HCT116 (cell line): ENCODE measurements at places on chromosomes 2 and 18.

GRCh38 chr18:11810379-11810778 is 40.8 kb upstream of the CHMP1B start:
- DNase-seq: no peak

GRCh38 chr2:176683618-176684111 is 414.4 kb downstream of the MTX2 start:
- no peak for DNase-seq

DNA sequence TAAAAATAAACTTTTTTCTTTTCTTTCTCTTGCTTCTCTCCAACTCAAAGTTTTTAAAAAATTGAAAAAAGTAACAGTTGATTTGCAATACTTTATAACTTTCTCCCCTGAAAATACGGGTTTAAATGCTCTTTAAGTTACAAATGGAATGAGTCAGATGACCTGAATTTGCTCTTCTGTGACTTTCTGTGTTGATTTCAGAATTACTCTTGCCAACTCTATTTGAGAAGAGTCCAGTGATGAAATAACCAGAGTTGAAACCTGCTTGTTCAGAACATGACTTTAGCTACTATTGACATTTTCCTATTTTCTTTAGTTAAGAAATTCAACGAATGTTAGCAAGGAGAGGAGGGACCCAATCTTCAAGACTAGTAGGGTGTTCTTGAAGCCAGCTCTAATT is 146.1 kb upstream of the ZSWIM2 start:
- DNase-seq: no peak

- no peak for DNase-seq
Measured at GRCh38 chr2:168945508-168945907, 44.4 kb downstream of the G6PC2 start.

DNA sequence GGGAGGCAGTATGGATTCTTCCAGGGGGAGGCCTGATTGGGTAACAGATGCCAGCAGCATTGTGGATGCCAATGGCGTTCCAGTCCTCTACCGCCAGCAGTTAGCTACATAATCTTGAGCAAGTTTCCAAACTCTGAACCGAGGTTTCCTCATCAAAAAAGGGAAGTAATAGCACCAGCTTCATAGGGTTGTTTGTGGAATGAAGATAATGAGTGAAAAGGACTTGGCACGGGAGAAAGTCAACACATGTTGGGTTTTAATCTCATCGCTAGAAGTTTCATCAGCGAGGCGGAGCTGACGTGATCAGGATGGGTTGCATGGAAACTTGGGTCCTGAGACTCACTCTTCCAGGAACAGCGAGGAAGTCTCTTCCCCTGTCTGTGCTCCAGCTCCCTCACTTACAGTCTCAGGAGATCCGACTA is 266.7 kb downstream of the SH3BP4 start:
- no peak for DNase-seq

DNA sequence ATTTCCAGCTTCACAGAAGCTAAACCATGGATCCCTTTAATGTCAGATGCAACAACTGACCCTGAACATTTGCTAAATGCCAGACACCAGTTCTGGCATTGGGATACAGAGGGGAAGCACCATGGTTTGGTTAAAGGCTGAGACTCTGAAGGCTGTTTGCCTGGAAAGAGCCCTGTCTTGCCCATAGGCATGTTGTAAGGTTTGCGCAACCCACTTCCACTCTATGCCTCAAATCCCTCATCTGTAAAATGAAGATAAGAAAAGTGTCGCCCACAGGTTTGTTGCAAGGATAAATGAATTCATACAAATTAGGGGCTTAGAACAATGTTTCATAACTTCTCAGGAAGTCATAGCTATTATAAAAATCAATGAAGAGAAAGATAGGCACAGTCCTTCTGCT is 380.9 kb upstream of the GYPC start:
- no peak for DNase-seq
